ENCODE measurements at places on chromosomes 2 and 18.

GRCh38 chr2:191864628-191865374 lies 17.9 kb upstream of the CAVIN2 start:
- DNase-seq, result no peak

DNA sequence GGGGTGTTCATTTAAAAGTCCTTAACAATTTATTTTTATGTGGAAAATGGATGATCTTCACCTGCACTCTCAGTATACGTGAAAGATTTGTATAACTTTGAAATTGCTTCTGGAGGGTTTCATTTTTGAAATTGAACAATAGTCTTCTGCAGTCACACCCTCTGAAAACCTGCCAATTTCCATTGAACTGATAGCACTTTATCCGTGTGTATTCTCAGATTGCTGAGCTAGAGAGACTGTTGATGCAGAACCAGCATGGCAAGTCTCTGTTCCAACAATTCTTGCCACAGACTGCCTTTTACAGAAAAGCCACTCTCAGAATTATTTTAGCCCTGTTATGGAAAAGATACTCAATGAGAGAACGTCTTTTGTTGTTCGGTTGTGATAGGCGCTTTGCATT lies 6.6 kb upstream of the GULP1 start:
- no peak for DNase-seq

DNA sequence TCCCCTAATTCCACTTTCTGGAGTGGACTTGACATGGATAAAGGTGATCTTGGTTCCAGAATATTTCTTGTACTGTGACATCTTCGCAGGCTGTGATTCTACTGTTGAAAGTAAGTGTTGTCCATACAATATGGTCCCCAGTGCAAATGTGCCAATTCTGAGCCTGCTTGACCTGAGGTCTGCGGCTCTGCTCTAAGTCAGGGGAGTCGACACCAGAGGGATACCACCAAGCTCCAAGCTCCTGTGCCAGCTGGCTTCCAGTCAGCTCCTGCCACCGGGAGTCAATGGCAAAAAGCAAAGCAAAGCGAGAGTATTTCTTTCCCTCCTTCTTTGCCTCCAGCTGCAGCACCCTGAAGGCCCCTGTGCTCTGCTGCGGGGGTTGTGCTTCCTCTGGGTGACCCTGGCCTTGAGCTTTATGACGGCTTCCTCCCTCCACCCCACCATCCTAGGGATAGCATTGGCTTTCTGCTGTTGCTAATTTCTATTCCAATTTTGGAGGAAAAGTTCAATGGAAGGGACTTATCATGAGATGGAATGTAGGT lies 50.4 kb downstream of the SLC35F5 start:
- DNase-seq, result no peak

DNA sequence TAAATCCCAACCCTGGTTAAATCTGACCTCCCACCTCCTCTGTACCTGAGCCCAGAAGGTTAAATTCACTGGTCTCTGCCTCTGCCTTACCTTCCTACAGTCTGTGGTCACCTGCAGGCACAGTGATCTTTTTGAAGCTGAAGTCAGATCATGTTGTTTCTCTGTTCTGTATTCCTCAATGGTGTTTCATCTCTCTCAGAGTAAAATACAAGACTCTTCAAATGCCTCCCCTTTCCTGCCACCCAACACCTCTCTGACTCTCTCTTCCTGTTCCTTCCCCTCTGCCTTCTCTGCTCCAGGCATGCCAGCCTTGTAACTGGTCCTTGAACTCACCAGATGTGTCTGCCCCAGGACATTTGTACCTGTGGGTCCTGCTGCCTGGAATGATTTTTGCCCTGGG lies 219.3 kb downstream of the UXS1 start:
- no peak for DNase-seq

Measured in activated T-helper 9 cell treated with anti-CD3 and anti-CD28 coated beads, Interleukin-2, amount 50 U/mL, for 16 hours (primary cell).